H54 (cell line): ENCODE measurements at places on chromosomes 2 and 18.

- DNase-seq = no peak
These were observed 81.3 kb upstream of the TMEM178A start for GRCh38 chr2:39584283-39584965.

DNA sequence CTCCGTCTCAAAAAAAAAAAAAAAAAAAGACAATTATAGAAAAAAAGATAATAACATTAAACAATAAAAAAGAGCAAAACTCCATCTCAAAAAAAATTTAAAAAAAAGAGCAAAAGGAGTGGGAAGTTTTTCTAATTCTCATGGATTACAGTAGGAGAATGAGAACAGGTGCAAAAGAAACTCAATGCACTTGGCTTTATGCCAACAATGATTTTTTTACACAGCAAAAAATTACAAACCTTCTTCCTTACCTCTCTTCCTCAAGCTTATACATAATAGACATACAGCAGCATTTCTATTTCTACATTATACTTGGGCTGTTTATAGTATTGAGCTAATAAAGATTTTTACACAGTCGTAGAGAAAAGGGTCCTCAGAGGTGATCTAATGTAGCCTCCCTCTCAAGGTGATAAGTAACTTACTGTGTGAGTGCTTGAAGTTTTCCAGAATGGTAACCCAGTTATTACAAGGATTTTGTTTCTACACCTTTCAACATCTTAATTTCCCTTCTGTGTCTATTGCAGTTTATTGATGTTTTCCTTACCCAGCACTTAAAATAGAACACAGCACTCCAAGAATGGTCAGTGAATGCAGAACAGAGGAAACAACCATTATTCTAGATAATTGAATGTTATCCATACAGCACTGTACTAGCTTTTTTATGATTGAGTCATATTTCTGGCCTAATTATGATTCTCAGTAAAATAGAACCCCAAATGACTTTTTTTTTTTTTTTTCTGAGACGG lies 34.9 kb upstream of the RNF138 start:
- DNase-seq = no peak

GRCh38 chr2:69305712-69306392 lies 81.2 kb downstream of the GFPT1 start:
- DNase-seq = no peak

- DNase-seq = no peak
These were observed 130.6 kb downstream of the NXPH2 start for GRCh38 chr2:138649571-138649970.

- no peak for DNase-seq
These were observed 271.6 kb downstream of the EIPR1 start for GRCh38 chr2:3105814-3106569.

DNA sequence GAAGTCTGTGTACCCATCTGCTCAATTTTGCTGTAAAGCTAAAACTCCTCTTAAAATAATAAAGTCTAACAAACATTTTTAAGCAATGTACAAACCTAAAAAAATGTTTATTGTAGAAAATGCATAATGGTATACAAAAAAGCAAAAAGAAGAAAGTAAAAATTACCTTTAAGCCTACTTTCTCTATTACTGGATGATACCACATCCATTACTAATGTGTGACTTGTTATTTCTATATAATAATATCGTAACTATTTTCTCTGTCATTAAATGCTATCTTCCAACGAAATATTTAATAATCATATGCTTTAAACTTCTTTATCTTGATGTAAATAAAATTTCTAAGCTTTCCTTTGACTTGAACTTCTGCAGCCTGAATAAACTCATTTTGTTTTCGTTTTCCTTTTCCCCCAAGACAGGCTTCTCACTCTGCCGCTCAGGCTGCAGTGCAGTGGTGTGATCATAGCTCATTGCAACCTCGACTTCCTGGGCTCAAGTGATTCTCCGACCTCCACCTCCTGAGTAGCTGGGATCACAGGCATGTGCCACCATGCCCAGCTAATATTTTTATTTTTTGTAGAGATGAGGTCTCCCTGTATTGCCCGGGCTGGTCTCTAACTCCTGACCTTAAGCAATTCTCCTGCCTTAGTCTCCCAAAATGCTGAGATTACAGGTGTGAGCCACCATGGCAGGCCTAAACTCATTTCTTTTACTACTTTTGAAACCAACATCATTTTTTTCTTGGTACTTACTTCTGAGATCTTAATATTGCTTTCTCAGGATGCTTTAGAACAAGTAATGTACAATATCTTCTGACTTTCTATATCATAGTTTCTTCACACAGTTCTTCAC lies 18.1 kb upstream of the DNAH7 start:
- DNase-seq = no peak

GRCh38 chr2:201953880-201954279 lies 79.8 kb upstream of the FZD7 start:
- no peak for DNase-seq
